ENCODE measurements at places on chromosomes 5 and 9.
A peak's percentile ranks its signal among the peaks of the same experiment; 100 is the strongest.

DNA sequence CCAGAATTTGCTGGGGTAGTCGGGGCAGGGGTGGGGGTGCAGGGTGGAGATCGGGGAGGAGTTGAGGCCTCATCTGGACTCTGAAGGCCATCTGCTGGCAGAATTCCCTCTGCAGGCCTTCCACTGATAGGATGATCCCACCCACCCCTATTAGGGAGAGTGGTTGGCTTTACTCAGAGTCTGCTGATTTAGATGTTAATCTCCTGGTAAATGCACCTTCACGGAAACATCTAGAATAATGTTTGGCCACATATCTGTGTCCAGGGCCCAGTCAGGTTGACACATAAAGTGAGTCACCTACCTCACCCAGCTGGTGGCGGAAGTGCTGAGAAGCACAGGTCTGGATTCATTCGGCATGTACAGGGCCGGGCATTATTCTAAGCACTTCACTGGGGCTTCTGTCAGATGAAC lies 50.0 kb downstream of the DAPK1 start:
- DNase-seq, result no peak

- no peak for DNase-seq
Observed at GRCh38 chr5:95913663-95914062, 48.0 kb downstream of the ELL2 start.

GRCh38 chr9:124355941-124356744 lies 59.1 kb downstream of the PSMB7 start:
- DNase-seq, result no peak

DNA sequence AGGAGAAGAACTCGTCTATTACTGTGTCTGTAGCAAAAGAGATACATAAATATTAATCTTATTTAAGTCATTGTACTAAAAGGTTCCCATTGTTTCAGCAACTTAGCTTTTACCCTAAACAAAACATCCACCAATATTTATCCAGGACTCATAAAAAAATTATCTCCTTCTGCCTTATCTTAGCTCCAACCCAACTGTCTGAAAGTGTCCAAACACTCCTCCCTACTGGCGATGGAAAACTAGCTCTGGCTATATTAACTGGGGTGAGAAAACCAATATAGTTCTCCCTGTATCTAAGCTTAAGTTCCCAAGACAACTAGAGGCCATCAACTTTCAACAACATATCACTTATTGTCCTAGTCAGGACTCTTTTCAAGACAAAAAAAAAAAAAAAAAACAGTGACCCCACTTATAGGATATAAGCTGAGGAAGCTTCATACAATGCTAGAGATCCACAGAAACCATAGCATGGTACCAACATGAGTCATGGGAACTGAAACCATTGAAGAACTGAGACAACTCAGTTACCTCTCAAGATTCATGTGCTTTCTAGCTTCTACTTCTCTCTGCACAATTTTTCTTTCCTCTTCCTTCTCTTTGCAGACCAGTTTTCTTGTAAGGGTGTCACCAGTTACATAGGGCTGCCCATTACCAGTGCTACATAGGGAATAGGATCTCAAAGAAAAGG lies 150.7 kb upstream of the RASA1 start:
- DNase-seq, result no peak

DNA sequence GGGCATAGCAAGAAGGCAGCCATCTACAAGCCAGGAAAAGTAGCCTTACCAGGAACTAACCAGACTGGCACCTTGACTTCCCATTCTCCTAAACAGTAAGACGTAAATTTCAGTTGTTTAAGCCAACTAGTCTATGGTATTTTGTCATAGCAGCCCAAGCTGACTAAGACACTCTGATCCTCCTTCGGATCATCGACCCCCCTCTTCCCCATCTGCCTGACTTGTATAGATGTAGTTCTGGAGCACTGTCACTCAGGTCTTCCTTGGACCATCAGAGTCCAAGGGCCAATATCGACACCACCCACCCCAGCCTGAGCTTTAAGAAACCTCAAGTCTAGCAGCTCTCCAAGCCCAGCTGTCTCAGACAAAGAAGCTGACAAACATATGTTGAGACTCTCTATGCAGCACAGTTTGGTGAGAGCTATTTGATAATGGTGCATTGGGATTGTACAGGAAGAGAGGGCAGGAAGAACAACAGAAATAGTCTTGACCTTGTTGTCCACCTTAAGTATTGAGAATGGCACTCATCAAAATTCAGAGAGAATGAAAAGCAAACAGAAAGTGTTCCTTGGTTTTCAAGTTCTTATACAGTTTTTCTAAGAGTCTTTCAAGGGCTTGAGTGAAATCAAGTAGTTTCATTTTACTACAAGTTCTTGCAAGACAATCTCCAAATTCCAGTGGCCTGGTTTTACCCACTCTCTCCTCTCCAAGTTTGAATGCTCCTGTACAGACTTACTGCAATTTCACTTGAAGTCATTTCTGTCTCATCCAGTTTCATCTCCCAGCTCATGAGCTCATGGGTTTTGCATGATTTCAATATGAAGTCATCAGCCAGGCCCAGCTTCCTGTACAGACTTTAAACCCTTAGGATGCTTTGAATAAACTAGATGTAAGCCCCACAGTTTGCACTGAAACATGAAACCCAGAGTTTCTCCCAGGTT lies 122.3 kb upstream of the RAI14 start:
- DNase-seq, result no peak

GRCh38 chr9:19113964-19114679 lies 11.4 kb upstream of the HAUS6 start:
- no peak for DNase-seq

DNA sequence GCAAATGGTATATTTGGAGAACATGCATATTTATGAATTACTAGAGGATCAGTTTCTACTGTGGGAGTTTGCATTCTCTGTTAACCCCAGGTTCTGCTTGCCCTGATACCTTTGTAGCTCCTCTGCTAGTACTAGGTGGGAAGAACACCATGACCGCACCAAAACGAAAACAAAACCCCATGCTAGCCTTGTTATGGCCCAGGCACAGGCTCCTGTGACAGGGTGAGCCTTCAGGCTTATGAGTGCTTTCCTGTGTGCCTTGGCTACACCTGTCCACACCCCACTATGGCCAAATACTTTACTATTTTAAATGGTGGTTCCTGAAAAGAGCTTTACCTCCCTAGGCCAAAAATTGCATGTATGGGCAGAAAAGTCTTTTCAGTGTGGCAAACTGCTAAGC lies 94.8 kb downstream of the PPIC start:
- no peak for DNase-seq

DNA sequence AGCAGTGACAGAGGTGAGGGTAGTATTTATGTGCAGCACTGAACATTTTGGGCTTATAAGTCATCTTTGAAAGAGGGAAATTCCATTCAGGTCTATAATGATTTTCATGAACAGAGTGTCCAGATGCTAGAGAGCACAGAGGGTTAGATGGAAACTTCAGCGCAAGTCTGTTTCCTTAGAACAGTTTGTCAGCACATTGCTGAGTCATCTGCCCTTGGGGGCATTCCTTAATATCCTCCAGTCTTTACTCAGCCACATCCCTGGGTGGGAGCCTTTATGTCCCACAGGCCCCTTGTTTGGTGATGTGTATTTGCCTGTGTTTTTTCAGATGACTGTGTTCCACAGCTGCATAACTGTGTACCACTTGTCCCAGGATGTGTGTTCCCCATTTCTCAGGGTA lies 138.5 kb upstream of the S1PR3 start:
- DNase-seq, result no peak

DNA sequence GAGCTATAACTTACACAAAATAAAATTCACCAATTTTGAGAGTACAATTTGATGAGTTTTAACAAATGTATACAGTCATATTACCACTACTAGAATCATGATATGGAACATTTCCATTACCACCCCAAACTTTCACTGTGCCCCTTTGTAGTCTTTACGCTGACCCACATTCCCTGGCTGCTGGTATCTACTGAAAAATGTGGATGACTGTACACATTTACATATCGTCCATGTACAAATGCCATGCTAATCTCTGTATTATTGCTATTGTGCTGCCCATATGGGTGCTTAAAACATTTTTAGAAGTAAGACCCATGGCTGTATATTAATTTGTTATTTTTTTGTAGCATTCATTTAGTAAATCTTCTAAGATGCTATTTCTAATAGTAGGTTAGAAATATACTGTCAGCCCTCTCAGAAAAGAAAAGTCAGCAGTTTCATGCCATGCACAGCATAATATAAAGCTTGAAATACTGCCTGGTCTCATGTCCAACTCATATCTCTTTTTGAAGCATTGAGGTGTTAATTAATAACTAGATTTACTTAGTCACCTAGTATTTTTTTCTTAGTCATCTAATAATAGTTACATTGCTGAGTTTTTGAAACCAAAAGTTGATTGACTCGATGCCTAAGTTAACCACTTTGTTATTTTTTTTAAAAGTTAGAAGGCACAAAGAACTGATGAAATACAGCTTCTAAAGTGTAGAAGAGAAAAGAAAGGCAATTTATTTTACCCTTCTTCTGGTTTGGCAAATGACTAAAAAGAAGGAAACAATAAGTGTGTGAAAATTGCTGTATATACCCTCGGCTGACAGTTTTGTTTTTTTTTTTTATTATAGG lies 188.3 kb upstream of the MEF2C start:
- no peak for DNase-seq

- no peak for DNase-seq
Observed at GRCh38 chr5:136638084-136638483, 272.7 kb upstream of the TRPC7 start.

- DNase-seq, result no peak
Observed at GRCh38 chr9:34371886-34372466, 4.7 kb downstream of the MYORG start.

GRCh38 chr5:133130387-133131118 lies 78.7 kb downstream of the HSPA4 start:
- peak; percentile 56 for DNase-seq

- DNase-seq, result no peak
Observed at GRCh38 chr9:88920645-88921044, 70.6 kb upstream of the S1PR3 start.
